ENCODE measurements at places on chromosomes 4 and X.

DNA sequence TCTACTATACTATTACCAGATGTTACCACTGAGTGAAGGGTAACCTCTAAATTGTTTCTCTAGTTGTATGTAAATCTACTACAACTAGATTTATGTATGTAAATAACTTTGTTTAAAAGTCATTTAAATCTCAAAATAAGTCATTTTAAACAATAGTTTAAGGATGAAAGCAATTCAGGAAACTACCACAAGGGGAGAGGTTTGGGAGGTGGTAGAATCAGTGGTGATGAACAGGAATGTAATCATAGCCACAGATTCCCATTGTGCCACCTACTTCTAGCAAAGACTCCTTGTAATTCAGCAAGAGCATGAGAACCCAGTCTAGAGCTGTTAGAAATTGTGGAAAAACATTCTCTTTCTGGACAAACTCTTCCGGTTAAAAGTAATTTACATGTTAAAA, 234.6 kb downstream of the SLC7A11 start:
- no peak for DNase-seq

- DNase-seq = no peak
Measured at GRCh38 chr4:142719854-142720541, 126.1 kb downstream of the INPP4B start.

- no peak for DNase-seq
Measured at GRCh38 chr4:82223715-82224114, 150.1 kb downstream of the HNRNPD start.

GRCh38 chrX:78659955-78660354, 827 bp upstream of the RTL3 start:
- DNase-seq = no peak

- DNase-seq = no peak
Measured at GRCh38 chr4:73193155-73193554, 65.4 kb downstream of the ANKRD17 start.

GRCh38 chr4:112557676-112558411, 41.9 kb upstream of the NEUROG2 start:
- no peak for DNase-seq

DNA sequence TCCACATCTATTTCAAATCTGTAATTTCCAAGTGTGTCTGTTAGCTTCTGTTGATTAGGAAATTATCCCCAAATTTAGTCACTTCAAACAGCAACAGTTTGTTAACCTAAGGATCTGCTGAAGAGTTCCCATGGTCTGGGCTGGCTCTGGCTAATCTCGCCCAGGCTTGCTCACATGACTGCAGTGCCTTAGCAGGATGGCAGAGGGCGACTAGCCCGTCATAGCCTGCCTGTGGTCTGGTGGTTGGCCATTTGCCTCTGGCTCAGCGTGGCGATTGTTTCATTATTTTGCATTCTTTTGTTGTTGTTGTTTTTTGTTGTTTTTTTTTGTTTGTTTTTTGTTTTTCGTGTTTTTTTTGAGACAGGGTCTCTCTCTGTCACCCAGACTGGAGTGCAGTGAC, 264.0 kb downstream of the TRIML1 start:
- no peak for DNase-seq

- peak; percentile 93 for DNase-seq
Measured at GRCh38 chr4:188941524-188942119, 802.4 kb downstream of the TRIML1 start.

GRCh38 chr4:47819178-47819577, 18.7 kb downstream of the CORIN start:
- DNase-seq = no peak

DNA sequence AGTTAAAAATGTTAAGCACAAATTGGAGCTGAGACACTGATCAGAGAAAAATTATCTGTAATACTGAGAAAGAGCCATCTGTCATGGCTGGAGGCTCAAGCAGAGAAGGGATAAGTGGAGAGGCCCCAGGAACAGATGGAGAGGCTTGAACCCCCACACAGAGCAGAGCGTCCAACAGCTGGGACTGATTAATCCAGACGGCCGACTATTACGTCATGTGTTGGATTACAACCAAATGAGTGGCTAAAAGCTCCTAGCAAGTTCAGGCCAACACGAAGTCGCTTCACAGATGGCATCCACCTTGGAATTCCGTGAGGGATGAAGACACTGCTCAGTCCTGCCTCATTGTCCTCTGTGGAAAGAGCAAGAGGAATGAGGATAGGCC, 57.7 kb upstream of the ATXN3L start:
- peak; percentile 76 for DNase-seq

DNA sequence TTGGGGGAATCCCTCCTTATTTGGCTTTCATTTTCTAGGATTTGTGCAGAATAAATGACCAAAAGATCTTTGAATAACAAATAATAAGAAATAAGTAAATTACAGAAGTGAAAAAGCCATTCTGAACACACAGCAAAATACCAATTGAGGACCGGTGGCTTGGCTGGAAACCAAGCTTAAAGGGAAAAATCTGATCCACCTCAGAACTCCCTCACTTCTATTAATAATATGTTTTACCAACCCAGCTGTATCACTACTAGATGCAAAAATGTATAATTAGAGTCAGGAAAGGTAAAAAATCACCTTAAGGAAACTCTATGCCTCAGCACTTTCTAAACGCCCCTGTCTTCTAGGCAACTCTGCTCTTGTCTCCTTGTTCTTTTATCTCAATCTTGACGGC, 77.3 kb downstream of the TSPAN5 start:
- DNase-seq = no peak

- no peak for DNase-seq
Measured at GRCh38 chr4:7252051-7252450, 59.7 kb downstream of the SORCS2 start.

GRCh38 chr4:173318648-173319211, 15.4 kb downstream of the HMGB2 start:
- no peak for DNase-seq

- DNase-seq = no peak
Measured at GRCh38 chr4:15381806-15382338, 46.0 kb upstream of the C1QTNF7 start.

DNA sequence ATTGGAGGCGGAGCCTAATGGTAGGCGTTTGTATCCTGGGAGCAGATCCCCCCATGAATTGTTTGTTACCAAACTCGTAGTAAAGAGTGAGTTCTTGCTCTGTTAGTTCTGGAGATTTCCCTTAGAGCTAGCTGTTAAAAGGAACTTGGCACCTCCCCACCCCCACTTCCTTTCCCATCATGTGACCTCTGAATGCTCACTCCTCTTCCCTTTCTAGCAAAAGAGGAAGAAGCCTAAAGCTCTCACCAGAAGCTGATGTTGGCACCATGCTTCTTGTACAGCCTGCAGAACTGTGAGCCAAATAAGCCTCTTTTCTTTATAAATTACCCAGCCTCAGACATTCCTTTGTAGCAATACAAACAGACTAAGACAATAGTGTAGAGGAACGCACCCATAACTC, 13.8 kb upstream of the ATOH1 start:
- no peak for DNase-seq

DNA sequence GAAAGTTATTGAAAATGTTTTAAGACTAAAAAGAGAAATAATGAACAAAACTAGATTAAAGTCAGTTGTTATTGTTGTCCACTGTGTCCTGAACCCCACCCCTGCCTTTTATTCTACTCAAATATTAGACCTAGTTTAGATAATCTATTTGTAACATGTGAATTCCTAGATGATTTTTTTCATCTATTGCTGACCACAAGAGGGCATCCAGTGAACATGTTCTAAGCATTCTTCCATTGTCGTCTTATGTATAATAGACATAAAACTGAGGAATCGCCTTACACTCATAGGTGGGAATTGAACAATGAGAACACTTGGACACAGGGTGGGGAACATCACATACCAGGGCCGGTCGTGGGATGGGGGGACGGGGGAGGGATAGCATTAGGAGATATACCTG, 36.4 kb upstream of the HPRT1 start:
- DNase-seq = no peak

DNA sequence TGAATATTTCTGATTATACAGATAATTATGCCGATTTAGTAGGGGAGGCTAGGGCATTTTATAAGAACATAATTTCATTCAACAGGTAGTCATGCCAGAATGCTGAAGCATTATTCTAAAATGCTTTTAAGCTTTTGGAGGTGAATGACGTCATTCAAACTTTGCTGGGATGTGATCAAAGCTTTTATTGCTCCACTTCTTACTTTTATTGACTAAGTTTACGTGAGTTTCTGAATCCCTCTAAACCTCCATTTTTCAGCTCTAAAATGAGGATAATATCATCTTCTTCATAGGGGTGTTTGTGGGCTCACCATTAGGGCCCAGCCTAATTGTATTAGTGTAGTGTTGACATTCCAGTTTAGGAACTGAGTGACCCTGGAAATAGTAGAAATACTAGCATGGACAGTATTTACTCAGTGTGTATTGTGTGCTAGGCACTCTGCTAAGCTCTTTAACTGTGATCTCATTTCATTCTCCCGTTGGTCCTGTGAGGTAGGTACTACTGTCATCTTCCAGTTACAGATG, 3.0 kb downstream of the WWC2 start:
- DNase-seq = no peak

- no peak for DNase-seq
Measured at GRCh38 chrX:3393178-3393577, 46.7 kb upstream of the MXRA5 start.

DNA sequence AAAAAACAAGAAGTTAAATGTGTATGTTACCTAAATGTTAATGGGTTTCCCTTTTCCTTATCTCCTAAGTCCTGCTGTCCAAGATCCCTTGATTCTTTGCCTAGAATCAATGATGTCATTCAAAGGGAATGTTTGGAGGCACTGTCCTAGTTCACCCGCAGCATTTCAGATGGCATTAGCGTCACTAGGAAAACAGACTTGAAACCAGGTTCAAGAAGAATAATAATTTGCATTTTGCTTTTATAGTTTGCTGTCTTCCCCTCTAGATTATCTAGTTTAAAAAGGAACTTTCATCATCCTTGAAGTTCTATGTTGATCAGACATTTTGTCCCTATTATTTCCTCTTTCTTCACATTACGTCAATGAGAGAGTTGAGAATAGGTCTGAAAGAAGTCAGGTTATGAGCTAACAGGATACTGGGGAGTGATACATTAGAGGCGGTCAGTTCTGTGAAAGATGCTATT, 234.1 kb upstream of the PGRMC2 start:
- DNase-seq = no peak

GRCh38 chrX:54978448-54978847, 15.5 kb downstream of the PFKFB1 start:
- DNase-seq = no peak

GRCh38 chr4:80199947-80200346, 2.6 kb downstream of the PRDM8 start:
- DNase-seq = no peak

DNA sequence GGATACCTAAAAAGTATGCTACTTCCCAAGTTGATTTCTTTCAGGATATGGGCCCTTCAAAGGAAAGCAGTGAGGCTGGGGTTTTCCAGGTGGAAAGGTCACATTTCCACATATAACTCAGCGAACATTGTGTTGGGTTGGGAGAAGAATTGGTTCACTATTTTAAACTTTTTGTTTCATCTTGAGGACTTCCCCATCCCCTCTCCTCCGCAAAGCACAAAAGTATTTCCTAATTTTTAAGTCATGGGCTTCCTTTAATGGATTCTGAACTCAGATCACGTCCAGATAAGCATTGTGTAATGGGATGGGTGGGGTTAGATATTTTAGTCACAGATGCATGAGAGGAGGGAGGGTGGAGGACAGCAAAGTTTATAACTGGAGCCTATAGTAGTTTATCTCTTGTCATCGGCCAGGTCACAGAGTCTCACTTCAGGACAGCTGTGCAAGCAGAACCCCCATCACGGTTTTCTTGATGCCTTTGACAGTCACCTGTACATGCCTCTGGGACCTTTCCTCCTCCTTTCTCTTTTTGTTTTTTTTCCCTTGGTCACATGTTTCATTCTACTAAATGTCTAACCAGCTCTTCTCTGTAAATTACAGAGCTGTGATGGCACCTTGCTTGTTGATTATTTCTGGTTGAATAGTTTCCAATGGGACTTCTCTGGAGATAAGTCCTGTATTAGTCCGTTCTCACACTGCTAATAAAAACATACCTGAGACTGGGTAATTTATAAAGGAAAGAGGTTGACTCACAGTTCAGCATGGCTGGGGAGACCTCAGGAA, 115.4 kb downstream of the PTTG2 start:
- peak; percentile 41 for DNase-seq

DNA sequence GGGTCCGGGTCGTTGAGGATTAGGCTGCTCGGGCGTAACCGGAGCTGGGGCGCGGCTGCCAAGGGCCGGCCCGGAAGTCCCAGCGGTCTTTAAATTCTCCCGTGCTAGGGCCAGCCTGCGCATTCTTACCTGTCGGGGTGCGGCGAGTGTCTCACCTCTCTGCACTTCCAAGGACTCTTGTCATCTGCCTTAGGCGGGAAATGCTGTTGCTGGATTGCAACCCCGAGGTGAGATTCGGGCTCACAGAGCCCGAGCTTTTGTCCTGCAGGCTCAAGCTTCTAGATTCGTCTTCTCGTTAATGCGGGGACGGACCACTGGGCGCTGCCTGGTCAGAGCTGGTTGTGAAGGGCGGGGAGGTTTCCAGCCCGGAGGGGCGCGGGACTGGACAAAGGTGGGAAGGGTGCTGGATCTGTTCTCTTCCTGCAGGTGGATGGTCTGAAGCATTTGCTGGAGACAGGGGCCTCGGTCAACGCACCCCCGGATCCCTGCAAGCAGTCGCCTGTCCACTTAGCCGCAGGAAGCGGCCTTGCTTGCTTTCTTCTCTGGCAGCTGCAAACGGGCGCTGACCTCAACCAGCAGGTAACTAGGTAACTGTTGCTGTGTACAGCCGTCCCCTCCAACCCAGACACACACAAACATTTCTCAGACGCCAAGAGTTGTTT, at the start of gene ANKRD37:
Gene ANKRD37, plus strand, starts transcription at position 118 of the 662 bp plus-strand sequence. Its CDS starts 83 bp downstream, at position 201.
- DNase-seq = no peak

DNA sequence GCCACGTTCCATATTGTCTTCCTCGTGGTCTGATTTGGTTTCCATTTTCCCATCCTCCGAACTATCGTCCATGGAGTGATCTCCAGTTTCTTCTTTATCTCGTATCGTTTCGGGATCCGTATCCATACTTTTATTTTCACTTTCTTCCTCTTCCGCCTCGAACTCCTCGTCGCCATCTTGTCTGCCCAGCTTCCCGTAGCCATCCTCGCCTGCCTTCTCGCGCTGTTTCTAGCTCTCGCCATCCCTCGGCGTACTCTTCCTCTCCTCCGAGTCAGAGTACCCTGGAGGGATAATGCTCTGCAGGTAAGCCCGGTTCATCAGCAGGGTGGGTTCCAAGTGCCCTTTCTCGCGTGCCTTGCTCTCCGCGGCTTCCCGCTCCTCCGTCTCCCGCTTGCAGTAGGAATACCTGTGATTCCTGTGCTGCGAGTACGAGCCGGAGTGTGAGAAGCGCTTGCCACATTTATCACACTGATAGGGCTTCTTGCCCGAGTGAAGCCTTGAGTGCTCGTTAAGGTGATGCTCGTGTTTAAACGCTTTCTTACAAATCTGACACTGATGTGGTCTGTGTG, 134.5 kb upstream of the TAPT1 start:
- DNase-seq = no peak

DNA sequence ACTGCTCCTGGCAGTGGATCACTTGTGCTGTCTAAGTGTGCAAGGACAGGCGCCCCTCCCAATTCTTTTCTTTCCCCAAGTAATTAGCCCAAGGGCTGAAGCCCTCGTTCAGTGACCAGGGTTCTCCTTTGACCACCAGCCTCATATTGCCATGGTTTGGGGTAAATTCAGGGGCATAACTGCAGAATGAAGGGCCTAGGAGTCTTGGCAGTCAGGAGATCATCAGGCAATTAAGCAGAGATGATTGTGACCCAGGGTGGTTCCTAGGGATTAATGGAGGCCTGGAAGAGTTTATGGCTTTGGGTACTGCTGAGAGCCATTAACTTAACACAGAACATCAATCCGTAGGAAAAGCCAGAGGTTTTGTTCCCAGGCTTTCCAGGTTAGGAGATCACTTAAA, 170.7 kb downstream of the PTTG2 start:
- no peak for DNase-seq

- no peak for DNase-seq
Measured at GRCh38 chr4:36610628-36611027, 329.2 kb downstream of the DTHD1 start.

Data from BJ (cell line).